ENCODE measurements at places on chromosomes 5 and 9. TPM values are rescaled to one million over a fixed set of nuclear protein-coding genes. Genes with fewer than 3 reads are reported as not detected.
A peak's percentile ranks its signal among the peaks of the same experiment; 100 is the strongest.

FXN gene
- polyA plus RNA-seq: 8.7 TPM

TMEM203 gene
- polyA plus RNA-seq: 31.8 TPM

ANKDD1B gene
- 1.3 TPM for polyA plus RNA-seq

GFI1B gene
- polyA plus RNA-seq: 1.4 TPM

GRCh38 chr9:84880835-84881234 is 211.3 kb downstream of the NTRK2 start:
- DNase-seq: peak; percentile 64

GRCh38 chr9:110752766-110753165 is 84.2 kb downstream of the MUSK start:
- DNase-seq: no peak

DNA sequence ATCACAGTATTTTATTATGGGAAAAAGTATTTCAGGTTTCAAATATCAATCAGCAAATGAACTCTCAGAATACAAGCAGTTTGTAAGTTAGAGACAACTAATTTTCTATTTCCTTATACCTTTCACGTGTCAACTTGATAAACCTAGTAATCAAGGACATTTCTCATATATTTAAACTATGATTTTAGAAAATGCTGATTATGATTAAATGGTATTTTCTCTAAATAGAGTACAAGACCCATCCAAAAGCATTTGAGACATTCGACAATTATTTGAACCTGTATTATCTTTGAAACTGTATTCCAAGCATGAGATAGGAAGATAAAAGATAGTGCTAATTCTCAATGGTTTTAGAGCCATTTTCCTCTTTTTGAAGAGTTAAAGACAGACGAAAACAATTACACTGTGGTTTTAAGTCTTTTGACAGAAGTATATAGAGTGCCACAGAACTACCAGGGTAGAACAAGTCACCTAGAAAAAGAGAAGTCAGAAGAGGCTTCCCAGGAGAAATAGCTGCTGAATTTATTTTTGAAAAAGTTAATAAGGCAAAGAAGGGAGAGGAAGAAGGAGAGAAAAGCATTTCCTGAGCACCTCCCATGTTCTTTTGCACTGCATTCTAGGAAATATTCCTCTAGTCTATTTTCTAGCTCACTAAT is 5.6 kb downstream of the MEIKIN start:
- no peak for DNase-seq

DNA sequence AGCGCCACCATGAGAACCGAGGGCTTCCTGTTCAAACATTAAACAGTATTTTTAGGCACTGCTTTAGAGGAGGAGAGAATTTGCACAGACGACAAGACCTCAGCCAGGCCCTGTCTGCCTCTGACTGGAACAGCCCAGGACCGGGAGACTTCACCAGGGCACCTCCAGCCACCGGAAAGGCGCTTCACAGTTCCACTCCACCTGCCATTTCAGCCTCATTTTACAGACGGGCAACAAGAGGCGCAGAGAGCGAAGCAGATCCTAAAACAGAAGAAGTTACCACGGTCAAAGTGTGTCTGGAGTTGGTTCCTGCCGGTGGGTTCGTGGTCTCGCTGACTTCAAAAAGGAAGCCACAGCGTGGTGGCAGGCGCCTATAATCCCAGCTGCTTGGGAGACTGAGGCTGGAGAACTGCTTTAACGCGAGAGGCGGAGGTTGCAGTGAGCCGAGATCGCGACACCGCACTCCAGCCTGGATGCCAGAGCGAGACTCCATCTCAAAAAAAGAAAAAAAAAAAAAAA is 28.4 kb downstream of the COL23A1 start:
- no peak for DNase-seq

DNA sequence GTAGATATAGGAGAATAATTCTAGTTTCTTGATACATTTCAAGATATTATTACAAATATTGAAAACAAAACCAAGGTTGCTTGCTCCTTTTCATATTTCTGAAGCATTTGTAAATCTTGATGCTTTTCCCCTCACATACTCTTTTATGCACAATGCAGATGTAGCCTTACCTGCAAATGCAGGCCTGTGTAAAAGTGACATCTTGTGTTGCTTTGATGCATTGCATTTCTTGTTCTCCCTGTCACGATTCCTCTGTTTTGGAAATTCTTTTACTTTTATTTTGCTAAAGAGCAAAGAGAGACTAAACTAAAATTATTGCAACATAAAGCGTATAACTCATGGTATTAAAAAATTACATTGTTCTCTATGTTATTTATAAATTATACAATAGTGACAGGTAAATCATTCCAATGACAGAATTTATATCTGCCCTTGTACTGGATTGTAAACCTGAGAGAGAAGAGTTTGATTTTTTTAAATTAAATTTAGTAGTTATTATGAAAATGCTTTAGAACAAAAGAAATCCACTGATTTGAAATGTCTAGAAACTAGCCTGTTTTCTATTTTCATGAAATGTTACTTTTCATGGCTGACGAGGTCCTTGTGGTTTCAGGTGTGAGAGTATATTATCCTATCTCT is 970.0 kb downstream of the MAT2B start:
- DNase-seq: no peak

DNA sequence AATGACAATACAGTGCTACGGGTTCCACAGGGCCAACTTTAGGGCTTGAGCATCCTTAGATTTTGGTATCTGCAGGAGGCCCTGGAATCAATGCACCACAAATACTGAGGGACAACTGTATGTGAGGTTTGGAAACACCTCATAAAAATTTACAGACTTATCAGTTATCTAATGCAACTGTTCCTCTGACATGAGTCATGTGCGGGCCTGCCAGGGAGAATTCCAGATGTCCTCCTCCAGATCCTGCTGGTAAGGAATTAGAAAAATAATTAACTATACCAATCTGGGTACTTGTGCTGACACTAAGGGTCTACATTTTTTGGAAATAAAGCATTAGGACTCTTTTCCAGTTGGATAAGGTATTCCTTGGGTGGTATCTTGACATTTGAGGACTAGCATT is 333.3 kb downstream of the ARRDC3 start:
- DNase-seq: no peak

GRCh38 chr9:11931109-11931508 is 762.1 kb upstream of the TYRP1 start:
- no peak for DNase-seq

GRCh38 chr9:124212381-124213050 is 45.2 kb upstream of the NEK6 start:
- DNase-seq: no peak

GRCh38 chr5:139799359-139799758 is 3.8 kb downstream of the PSD2 start:
- peak; percentile 74 for DNase-seq

All from lung (tissue), 17 donors.